ENCODE measurements at places on chromosomes 5 and 9. TPM values are rescaled to one million over a fixed set of nuclear protein-coding genes. Genes with fewer than 3 reads are reported as not detected.

CDH6 gene
- 34.3 TPM for total RNA-seq

FYB1 gene
- 2.4 TPM for total RNA-seq

FBXL7 gene
- total RNA-seq = 10.3 TPM

SLCO6A1 gene
- total RNA-seq = 0.52 TPM

- no peak overlapping the region for H3K4me3 ChIP-seq
- no peak for DNase-seq
These were observed 950.7 kb downstream of the TLE4 start for GRCh38 chr9:80522465-80522864.

- no peaks in the 10 kb centered on the region for H3K27me3 ChIP-seq
- no peak overlapping the region for H3K4me3 ChIP-seq
- H3K4me1 ChIP-seq = no peaks in the 10 kb centered on the region
These were observed 12.4 kb downstream of the SPATA31E1 start for GRCh38 chr9:87894998-87895625.

DNA sequence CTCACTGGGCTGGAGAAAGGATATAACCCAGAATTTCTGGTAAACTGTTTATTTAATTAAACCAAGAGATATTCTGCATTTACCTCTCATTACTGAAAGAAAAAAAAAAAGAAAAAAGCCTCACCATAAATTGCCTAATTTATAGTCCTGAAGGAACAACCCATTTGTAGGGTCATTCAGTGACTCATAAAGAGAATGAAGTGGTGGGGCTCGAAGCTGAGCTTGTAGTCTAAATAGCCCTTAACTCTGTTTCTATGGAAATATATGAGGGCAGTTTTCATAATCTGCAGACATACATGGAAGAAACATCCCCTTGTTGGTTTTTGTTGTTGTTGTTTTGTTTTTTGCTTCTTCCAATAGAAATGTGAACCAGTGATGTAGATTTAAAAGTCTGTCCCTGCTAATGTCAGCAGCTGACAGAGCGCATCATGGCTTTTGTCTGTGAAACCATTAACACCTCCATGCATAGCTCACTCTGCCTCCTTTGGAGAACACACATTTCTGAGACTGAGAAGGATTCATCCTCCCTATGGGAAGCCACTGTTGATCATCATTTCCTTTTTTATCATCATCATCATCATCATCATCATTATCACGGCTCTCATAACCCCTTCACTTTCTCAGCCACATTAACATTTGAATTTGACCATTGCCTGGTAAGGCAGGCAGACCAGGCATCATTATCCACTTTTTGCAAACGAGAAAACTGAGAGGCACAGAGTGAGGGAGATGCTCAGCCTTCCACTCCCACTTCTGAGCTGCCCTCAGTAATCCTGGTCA, 67.9 kb upstream of the SAP30L start:
- no peaks in the 10 kb centered on the region for H3K36me3 ChIP-seq
- no peak overlapping the region for H3K27ac ChIP-seq
- no peak overlapping the region for H3K4me3 ChIP-seq
- no peaks in the 10 kb centered on the region for H3K27me3 ChIP-seq
- no peaks in the 10 kb centered on the region for H3K4me1 ChIP-seq
- no peak for DNase-seq

GRCh38 chr9:121785673-121786542, 134.5 kb downstream of the DAB2IP start:
- H3K27ac ChIP-seq = no peak overlapping the region
- no peaks in the 10 kb centered on the region for H3K36me3 ChIP-seq
- no peaks in the 10 kb centered on the region for H3K4me1 ChIP-seq
- H3K27me3 ChIP-seq = no peaks in the 10 kb centered on the region
- no peak for DNase-seq

DNA sequence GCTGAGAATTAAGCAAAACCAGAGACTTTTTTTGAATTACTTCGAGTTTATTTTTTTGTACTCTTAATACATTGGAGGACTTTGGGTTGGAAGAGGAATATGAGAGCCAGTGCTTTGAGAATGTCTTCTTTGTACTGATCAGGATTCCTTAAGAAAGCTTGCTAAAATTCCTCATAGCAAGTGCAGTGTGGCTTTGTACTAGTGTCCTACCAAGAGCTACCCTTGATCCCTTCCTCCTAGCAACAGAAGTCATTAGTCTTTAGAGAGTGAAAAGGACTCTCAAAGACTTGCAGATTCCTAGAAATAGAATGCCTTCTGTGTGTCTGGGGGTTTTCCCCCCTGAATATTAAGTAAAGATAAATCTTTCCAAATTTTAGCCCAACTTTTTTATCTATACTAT, 276.1 kb downstream of the ARHGAP26 start:
- no peaks in the 10 kb centered on the region for H3K27me3 ChIP-seq
- no peaks in the 10 kb centered on the region for H3K36me3 ChIP-seq
- H3K4me1 ChIP-seq = peaks cover 5% of the 10 kb centered on the region

- peak; percentile 23 for DNase-seq
- no peak overlapping the region for H3K4me3 ChIP-seq
- H3K27me3 ChIP-seq = no peaks in the 10 kb centered on the region
- H3K4me1 ChIP-seq = no peaks in the 10 kb centered on the region
- no peak overlapping the region for H3K27ac ChIP-seq
These were observed 35.8 kb upstream of the TLX3 start for GRCh38 chr5:171272996-171273970.

DNA sequence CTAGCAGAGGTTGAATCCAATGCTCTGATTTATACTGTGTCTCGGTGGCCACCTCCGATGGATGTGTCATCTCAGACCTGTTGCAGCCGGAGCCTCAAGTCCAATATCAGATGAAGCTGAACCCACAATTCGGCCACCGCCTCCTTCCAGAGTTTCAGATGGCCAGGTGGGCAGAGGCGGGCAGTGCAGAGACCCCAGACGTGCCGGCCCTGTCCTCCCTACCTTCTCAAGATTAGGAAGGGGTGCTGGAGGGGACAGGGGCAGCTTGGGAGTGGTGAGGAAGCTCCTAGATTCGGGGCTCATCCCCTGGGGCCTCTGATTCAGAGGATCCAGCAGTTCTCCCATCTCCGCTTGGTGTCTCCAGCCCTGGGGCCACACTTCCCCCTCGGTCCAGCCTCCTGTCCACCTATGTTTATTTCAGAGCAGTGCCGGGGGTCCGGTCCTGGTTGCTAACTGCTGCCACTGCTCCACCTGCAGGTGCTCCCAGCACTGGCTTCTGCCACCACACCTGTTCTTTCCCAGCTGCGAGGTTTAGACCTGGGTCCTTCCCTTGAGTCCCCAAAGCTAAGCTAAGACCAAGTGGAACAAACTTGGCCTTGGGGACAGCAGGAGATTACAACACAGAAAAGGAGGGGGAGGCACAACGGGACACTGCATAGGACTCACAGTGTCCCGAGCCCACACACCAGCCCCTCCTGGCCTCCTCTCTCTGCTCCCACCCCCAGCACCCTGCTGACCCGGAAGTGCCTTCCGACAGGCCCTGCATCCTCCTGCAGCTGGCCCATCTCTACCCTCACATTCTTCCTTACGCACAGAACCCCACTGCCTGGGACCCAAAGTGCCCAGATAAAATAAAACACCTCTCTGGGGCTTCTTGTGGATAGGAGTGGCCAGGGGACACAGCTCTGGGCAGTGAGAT, 81.6 kb downstream of the NTNG2 start:
- no peaks in the 10 kb centered on the region for H3K36me3 ChIP-seq
- H3K27me3 ChIP-seq = no peaks in the 10 kb centered on the region
- H3K4me3 ChIP-seq = no peak overlapping the region
- DNase-seq = no peak
- H3K27ac ChIP-seq = no peak overlapping the region

- no peaks in the 10 kb centered on the region for H3K36me3 ChIP-seq
- peaks cover 9% of the 10 kb centered on the region for H3K4me1 ChIP-seq
- no peak overlapping the region for H3K4me3 ChIP-seq
These were observed 669 bp downstream of the IL13 start for GRCh38 chr5:132658381-132659302.

DNA sequence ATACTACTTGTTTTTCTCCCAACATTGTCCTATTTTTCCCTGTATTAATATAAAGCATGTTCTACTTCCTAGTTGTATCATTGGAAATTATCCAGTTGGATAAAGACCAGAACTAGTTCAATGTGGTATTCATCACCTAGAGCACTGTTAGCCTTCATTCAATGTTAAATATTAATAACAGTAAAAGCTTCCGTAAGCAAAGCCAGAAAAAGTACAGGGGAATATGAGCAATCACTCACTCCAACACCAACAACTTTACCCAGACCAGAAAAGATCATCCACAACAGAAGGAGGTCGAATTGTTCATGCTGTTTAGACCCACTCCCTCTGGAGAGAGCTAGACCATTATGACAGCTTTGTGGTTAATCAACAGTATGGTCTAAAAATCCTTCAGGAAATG, 728.4 kb downstream of the MAT2B start:
- H3K27me3 ChIP-seq = no peaks in the 10 kb centered on the region
- no peak overlapping the region for H3K4me3 ChIP-seq
- DNase-seq = no peak
- H3K4me1 ChIP-seq = no peaks in the 10 kb centered on the region
- H3K36me3 ChIP-seq = no peaks in the 10 kb centered on the region

DNA sequence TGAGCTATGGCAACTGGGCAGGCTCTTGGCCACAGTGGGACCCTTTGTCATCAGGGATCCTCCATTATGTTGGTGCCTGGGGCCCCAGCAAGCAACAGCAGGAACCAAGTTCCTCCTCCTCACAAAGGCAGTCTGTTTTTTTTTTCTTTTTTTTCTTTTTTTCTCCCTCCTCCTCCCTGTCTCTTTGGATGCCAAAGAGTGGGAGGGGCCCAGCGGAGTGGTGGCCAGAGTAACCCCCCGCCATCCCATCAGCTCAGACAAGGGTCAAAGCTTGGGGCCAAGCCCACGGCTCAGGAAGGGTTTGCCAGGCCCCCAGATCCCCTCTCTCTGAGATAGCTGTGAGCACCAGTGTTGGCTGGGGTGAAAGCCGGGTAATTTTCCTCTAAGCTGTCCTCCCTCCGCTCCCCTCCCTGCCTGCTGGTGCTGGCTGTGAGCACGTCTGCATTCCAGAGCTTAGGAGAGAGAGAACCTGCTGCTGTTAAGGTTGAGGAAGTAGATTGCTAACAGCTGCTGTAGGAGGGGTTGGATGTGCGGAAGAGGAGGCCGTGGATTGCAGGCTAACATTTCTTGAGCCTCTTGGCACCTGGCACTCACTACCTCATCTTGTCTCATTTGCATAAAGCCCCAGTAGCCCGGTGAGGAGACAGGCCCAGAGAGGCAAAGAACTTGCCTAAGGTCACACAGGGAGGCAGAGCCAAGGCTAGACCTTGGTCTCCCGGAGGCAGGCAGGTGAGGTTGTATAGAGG, 21.2 kb downstream of the GSN start:
- H3K4me3 ChIP-seq = no peak overlapping the region
- no peaks in the 10 kb centered on the region for H3K27me3 ChIP-seq
- peaks cover 55% of the 10 kb centered on the region for H3K4me1 ChIP-seq
- H3K36me3 ChIP-seq = no peaks in the 10 kb centered on the region

Measured in hepatocyte (in vitro differentiated cells).